ENCODE measurements at places on chromosomes 16 and 17. TPM values are rescaled to one million over a fixed set of nuclear protein-coding genes. Genes with fewer than 3 reads are reported as not detected.

Gene HOXB13
- not detected for total RNA-seq

- H3K27me3 ChIP-seq: no peaks in the 10 kb centered on the region
- no peak overlapping the region for H3K27ac ChIP-seq
- no peaks in the 10 kb centered on the region for H3K4me1 ChIP-seq
These were observed 365.4 kb upstream of the C16orf82 start for GRCh38 chr16:26701243-26701886.

DNA sequence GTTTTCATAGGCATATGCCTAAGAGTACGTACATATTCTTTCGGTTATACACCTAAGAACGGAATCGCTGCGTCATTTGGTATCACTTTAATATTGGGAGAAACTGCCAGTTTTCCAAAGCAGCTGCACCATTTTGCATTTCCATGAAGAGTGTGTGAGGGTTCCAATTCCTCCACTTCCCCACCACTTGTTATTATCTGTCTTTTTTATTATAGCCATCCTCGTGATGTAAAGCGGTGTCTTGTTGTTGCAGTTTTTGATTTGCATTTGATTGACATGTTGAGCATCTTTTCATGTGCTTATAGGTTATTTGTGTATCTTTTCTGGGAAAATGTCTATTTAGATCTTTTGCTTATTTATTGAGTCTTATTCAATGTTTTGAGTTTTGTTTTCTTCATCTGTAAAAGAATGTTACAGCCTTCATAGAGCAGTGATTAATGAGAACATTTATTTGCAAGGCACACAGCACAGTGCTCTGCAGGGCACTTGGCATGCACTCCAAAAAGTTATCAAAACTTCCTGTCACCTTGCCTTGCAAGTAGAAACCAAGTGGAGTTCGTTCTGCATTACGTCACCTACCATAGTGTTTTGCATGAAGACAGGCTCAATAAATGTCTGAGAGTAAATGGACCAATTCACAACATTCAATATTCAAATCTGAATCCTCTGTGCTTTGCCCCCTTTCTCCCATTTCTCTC, 26.6 kb upstream of the ST6GALNAC1 start:
- H3K4me3 ChIP-seq: no peak overlapping the region
- no peaks in the 10 kb centered on the region for H3K27me3 ChIP-seq
- no peak for DNase-seq
- H3K27ac ChIP-seq: no peak overlapping the region
- H3K4me1 ChIP-seq: no peaks in the 10 kb centered on the region

DNA sequence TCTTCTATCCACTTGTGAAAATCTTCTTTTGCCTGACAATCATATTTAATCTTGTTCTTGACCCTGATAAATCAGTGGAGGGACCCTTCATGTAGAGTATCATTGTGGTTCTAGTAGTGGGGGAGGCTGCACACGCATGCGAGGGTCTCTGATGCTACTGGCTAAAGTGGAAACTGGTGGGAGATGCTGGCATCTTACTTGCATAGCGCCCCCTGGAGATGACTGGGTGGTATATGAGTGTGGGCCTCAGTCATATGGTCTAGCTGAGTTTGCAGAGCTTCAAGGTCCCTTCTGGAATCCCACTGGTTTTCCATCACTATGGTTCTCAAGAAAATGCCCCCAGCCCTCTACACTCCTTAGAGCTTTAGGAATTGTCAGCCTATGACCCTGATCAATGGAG, 236.4 kb upstream of the AXIN2 start:
- H3K36me3 ChIP-seq: no peaks in the 10 kb centered on the region
- no peak for DNase-seq
- H3K4me1 ChIP-seq: no peaks in the 10 kb centered on the region

DNA sequence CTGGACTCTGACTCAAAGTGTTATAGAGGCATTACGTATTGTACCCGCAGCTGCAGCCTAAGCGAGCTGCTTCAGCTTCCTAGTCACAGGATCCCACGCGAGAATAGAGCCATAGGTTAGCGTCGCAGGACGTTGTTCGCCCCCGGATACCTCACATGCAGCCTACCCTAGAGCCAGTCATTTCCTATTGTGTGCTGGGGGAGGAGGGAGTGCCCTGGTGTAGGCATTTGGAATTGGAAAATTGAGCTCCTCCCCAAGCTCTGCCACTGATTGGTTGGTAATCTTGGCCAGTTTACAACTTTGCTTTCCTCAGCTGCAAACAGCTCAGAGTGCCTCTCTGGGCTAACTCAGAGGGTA, 530 bp downstream of the NAA60 start:
- H3K4me1 ChIP-seq: no peaks in the 10 kb centered on the region
- no peak for DNase-seq
- H3K36me3 ChIP-seq: no peaks in the 10 kb centered on the region

All from uterus (tissue), 4 donors.